ENCODE measurements at places on chromosomes 13 and 19.
A peak's percentile ranks its signal among the peaks of the same experiment; 100 is the strongest.

GRCh38 chr19:7263521-7263920 is 30.7 kb downstream of the INSR start:
- DNase-seq: no peak

GRCh38 chr13:112113851-112114250 is 46.9 kb downstream of the SOX1 start:
- no peak for DNase-seq

DNA sequence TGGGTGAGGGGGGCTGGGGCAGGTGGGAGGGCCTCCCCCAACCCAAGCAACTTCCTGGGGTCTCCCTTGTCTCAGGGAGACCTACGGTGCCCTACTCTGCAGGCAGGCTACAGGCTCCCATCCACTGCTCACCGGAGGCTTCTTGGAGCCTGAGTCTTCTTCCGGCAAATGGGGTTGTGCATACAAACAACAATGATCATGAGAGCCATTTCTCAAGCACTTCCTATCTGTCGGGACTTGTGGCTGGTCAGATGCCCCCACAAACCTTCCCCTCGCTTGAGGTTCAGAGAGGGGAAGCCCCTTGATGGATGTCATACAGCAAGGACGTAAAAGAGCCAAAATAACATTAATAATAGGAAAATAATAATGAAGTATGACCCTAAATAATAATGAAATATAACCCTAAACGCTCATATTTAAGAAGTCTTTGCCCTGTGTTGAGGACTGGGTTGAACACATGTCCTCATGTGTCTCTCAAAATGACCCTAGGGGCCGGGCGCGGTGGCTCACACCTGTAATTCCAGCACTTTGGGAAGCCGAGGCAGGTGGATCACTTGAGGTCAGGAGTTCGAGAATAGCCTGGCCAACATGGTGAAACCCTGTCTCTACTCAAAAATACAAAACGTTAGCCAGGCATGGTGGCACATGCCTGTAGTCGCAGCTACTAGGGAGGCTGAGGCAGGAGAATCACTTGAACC is 727 bp downstream of the CD37 start:
- no peak for DNase-seq

DNA sequence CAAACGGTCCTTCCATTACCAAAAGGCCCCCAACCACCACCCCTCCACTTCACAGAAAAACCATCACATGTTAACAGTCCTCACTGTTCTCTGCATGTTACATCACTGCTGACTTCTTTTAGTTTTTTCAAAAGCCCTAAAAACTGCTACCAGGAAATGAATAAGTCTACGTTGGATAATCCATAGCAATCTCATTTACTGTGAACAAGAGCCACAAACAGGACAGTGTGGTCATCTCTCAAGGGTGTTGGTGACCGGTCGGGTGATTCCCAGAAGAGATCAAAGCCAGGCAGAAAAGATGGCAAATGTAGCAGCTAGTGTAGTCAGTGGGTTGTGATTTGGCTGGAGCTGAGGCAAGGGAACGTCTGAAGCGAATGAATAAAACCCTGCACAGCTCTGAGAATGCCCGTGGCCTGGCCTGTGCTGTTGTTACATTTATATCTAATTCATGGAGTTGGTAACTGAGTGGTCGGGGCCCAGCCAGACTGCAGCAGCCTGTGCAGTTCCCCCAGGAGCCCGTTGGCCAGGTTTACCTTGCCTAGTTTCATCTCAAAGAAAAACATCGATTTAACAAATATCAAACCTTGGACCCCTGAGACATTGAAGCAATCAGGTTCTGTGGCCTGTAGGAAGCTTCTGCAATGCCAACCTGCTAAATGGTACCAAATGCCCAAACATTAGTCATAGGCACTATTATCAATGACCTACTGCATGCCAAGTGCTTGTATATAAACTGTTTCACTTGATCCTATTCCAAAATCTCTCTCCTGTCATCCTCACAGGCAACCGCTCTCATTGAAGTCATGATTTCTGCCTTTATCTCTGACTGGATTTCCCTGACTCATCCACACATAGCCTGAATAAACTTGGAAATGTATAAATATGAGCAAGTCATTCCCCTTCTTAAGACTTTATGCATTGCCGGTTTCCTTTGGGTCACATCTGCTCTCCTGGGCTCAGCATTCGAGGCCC is 153.8 kb upstream of the SERP2 start:
- peak; percentile 89 for DNase-seq

Data from osteoblast (primary cell).